ENCODE measurements at places on chromosomes 11 and 22.

DNA sequence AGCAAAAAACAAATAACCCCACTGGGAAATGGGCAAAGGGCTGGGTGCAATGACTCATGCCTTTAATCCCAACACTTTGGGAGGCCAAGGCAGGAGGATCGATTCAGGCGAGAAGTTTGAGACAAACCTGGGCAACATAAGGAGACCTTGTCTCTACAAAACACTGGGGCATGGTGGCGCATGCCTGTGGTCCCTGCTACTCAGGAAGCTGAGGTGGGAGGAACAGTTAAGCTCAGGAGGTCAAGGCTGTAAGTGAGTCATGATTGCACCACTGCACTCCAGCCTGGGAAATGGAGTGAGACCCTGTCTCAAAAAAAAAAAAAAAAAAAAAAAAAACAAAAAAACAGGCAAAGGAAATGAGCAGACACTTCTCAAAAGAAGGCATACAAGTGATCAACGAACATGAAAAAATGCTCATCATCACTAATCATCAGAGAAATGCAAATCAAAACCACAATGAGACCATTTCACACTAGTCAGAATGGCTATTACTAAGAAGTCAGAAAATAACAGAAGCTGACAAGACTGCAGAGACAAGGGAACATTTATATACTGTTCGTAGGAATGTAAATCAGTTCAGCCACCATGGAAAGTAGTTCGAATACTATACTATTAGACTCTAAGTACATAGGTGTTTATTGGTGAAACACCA, 48.2 kb upstream of the SMCO4 start:
- no peak for DNase-seq

DNA sequence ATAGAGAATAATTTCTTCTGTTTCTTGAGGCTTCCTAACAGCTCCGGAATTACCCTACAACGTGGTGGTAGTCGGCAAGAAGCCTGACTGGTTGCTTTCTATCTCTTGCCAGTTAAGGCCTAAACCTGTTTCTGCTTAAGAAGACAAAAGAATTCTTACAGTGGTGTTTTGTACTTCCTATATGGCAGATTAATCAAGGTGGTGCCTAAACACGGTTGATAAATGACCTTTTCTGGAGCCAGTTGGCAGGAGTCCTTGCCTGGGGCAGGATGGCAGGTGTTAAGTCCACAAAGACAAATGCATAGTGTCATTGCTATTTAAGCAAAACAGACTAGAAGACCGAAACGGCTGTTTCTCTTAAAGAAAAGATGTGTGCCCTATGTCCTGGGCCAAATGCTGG, 9.9 kb downstream of the GVQW3 start:
- no peak for DNase-seq

GRCh38 chr11:94148189-94148588, 19.5 kb downstream of the PANX1 start:
- DNase-seq, result no peak

DNA sequence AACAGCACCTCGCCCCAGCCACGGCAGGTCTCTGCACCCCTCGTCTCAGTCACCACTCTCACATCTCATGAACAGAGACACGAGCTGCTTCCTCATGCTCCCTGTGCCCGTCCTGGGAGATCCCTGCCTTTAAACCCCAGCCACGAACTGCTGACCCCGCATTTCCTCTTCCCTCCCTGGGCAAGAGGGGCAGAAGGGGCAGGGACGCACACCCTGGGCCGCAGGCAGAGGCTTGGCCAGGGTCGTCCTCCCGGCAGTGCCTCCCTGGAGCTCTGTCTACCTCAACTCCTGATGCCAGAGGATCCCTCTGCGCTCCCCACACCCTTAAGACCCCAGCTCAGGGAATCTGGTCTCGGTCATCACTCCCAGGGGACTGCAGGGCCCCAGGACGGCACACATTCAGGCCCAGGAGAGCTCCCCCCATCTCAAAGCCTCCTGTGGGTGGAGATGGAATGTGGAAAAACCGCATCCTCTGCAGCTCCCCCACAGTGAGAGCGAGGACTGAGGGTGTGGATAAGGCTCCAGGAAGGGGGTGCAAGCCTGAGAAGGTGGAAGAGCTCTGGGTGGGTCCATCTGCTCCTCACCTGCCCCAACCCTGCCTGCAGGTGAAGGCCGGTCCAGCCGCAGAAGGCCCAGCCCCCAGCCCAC, 1.2 kb downstream of the BID start:
- DNase-seq, result peak; percentile 31

GRCh38 chr11:67050139-67050538, 6.5 kb upstream of the RHOD start:
- DNase-seq, result no peak

DNA sequence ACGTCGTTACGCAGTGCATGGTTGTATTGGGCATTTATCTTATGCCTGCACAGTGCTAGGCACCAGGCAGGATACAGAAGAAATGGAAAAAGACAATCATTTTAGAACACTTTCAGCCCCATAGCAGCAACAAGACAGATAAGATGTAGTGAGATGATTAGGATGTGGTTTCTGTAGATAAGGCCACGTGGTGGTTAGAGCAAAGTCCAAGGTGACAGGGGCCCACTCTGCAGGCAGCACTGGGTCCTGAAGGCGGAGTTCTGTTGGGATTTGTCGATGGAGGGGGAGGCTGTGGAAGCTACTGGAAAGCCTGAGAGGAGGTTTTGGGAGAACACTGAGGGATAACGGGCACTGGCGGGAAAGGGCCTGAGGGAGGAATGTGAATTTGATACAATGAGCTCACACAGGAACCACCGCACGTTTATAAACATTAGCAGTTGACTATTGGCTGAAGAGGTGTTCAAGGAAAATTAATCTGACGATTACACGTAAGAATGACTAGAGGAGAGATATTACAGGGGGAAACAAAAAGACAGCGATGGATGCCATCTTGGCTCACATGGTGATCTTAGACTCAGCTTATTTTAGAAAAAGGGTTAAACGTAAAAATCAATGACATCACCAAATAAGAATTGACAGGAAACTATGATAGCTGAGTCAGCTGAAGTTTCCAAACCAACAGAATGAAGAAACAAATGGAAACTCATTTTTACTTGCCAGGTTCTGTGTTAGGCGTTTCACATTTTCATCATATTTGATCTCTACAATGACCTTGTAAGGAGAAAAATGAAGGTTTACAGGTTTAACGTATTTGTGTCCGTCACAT, 551.0 kb downstream of the OPCML start:
- DNase-seq, result no peak

- no peak for DNase-seq
These were observed 333.0 kb upstream of the NARS2 start for GRCh38 chr11:78907636-78908035.

DNA sequence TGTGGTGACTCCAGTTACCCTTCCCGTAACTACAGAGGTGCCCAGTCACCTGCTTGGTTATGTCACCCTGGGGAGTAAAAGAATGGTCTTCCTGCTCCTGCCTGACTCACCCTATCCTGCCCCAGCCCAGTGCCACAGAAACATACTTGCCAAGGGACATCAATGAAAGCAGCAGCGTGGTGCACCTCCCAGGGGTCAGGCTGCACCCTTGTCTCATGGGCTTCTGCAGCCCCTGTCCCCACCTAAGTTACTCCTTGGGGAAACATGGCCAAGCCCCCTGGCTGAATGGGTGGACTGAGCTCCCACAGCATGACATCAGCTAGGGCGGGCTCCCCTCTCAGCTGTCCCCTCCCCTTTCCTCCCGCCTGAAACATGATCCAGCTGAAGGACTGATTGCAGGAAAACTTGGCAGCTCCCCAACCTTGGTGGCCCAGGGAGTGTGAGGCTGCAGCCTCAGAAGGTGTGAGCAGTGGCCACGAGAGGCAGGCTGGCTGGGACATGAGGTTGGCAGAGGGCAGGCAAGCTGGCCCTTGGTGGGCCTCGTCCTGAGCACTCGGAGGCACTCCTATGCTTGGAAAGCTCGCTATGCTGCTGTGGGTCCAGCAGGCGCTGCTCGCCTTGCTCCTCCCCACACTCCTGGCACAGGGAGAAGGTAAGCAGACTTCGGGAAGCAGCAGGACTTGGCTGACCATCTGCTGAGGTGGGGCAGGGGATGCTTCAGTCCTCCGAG, at the start of gene HTR3A:
TSS of gene HTR3A (plus strand) at position 368 of the 730 bp plus-strand sequence. CDS start at position 586, 218 bp downstream.
- DNase-seq, result no peak

GRCh38 chr11:17412488-17413180, 24.2 kb upstream of the KCNJ11 start:
- no peak for DNase-seq

DNA sequence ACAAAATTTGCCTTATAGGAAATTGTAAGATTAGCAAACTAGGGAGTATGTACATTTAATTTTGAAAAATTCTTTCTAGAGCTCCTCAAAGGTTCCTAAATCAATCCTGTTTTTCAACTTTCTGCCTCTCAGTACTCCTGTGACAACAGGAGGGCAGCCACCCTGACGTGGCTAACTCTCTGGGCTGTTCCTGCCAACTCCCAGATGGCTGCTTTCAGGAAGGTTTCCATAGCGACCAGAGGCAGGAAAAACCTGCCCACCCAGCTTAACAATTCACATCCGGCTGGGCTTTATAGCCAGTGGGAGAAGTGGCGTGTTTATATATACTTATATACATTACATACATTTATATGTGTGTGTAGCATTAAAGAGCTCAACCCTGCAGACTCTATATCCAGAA, 26.5 kb downstream of the SGSM3 start:
- no peak for DNase-seq

DNA sequence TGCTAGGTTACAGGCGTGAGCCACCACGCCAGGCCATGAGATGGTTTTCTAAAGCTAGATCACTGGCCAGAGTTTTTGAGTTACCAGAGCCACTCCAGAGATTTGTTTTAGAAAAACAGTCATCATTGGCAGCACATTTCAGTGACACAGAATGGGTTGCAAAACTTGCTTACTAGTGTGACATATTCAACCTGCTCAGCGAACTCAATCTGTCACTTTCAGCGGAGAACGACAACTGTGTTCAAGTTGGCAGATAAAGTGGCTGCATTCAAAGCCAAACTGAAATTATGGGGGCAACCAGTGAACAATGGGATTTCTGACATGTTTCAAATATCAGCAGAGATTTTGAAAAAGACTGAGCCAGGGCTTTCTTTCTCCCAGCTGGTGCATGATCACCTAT, 456.3 kb upstream of the ISX start:
- no peak for DNase-seq

- peak; percentile 9 for DNase-seq
These were observed 700 bp upstream of the DEPDC5 start for GRCh38 chr22:31753005-31753633.

- no peak for DNase-seq
These were observed 570.6 kb downstream of the INSC start for GRCh38 chr11:15685306-15685705.
